Foreskin keratinocyte (primary cell): ENCODE measurements at places on chromosomes 2 and 18. TPM values are rescaled to one million over a fixed set of nuclear protein-coding genes. Genes with fewer than 3 reads are reported as not detected.

Gene MC2R
- not detected in 2 replicates for polyA plus RNA-seq

Gene CCDC102B
- polyA plus RNA-seq = 0.09 TPM in 1 of 2 replicates, not detected in the other

Gene TFCP2L1
- polyA plus RNA-seq = 3.3 and 3.5 TPM in 2 replicates

Gene SLC9A2
- polyA plus RNA-seq = 0.02 and 0.17 TPM in 2 replicates
